ENCODE measurements at places on chromosomes 6 and 20.

DNA sequence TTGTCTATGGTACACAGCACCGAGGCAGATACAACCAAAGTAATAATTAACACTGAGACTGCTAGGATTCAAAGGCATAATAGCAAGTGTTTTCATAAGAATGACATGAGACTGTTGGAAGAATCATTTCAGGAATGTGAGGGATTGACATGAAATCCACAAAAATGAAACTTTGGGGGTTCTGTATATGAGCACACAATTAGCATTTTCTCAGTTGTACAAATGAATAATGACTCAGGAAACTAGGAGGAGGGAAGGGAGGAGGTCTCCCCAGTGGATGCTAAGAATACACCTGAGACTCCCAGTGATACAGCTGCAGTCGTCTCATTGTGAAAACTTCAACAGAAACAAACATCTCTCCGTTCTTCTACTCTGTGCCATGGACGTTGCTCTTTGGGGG, 428.4 kb upstream of the PLCB4 start:
- DNase-seq = no peak

- no peak for DNase-seq
These were observed 65.3 kb downstream of the AIG1 start for GRCh38 chr6:143125864-143126573.

GRCh38 chr6:112235956-112236355, 18.4 kb downstream of the LAMA4 start:
- DNase-seq = no peak

GRCh38 chr6:135230711-135231468, 49.8 kb downstream of the MYB start:
- DNase-seq = no peak

DNA sequence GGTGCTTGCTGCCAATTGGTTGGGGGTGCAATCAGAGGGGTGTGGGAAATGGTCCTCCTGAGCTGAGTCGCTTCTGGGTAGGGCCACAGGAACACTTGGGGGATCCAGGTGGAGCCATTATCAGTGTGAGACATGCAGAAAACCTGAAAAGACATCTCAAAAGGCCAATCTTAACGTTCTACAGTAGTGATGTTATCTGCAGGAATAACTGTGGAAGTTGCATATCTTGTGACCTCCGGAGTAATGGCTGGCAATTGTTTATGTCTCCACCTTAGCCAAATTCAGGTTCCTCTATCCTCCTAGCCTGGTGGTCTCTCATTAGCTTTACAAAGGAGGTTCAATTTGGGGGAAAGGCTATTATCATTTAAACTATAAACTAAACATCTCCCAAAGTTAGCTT, 114.8 kb upstream of the SNX9 start:
- no peak for DNase-seq

DNA sequence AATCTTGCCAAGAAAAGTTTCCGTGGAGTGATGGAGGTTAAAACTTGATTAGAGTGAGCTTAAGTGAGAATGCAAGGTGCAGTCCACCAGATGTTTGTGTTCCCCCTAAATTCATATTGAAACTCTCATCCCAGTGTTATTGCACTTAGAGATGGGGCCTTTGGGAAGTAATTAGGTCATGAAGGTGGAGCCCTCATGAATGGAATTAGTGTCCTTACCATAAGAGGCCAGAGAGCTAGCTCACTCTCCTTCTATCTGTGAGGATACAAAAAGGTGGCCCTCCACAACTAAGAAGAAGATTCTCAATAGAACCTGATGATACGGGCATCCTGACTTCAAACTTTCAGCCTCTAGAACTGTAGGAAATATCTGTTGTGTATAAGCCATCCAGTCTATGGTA, 258.6 kb downstream of the GRIK2 start:
- no peak for DNase-seq

DNA sequence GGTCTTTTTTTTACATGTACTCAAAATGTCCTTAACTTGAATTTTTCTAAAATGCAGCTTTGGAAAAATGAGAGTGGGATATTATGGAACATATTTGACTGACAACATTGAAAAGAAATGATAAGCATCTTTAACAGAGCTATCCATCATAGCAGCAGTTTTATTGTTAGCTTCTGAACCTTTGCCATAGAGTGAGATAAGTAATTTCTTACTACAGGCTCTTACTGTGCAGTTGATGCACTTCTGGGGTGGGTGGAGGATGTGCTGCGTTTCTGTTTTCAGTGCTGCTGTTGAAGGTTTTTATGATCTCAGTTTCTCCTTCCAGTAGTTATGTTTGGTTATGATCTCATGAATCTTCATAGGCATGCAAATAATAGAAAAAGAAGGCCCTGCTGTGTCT, 267.0 kb downstream of the TMEM242 start:
- DNase-seq = no peak

DNA sequence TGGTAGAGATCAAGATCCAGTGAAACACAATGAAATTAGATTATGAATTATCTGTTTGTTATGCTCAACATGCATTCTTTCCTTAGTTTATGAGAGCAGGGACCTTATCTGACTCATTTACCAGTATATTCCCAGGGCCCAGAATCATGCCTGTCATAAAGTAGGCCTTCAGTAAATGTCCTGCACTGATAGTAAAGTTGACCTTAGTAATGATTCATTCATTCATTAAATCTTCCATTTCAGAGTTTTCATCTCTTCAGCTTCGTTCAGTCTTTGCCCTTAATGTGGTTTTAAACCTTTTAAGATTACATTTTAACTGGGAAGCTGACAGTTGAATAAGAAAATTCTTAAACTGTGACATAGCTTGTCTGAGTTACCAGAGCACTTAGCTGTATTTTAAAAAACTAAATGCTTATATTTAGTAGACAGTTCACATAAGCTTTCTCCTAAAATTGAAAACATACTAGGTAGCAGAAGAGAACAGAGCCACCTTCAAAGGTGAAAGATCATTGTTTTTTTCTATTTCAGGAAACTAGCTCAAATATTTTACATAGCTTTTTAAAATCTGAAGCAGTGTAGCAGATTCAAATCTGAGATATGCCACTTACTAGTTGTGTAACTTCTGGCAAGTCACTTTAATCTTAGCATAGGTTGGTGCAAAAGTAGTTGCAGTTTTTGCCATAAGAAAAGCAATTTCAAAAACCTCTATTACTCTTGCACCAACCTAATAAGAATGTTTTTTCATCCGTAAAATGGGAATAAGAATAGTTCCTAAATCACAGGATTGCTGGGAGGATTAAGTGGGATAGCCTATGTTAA, 41.4 kb downstream of the MCM8 start:
- DNase-seq = no peak

GRCh38 chr6:150201285-150201684, 58.4 kb downstream of the PPP1R14C start:
- no peak for DNase-seq

GRCh38 chr20:48578397-48579098, 249.3 kb downstream of the PREX1 start:
- DNase-seq = no peak

- DNase-seq = no peak
These were observed 71.3 kb downstream of the MKKS start for GRCh38 chr20:10362674-10363073.

DNA sequence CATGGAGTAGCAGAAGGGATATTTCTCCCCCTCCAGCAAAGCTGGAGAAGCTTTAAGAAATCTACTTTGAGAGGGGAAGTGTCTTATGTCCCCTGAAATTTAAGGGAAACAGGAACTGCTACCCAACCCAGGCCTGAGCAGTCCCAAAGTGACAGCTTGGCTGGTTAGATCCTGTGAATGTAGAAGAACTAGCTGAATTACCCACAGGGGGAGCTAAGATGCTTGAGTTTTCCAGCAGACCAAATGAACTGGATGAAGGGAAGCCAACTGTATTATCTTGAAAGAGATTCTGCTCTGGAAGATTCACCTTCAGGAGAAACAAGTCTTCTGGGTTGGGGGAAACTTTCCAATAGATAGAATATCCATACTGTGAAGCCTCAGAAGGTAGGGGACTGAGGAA, 303.3 kb upstream of the MMS22L start:
- no peak for DNase-seq

DNA sequence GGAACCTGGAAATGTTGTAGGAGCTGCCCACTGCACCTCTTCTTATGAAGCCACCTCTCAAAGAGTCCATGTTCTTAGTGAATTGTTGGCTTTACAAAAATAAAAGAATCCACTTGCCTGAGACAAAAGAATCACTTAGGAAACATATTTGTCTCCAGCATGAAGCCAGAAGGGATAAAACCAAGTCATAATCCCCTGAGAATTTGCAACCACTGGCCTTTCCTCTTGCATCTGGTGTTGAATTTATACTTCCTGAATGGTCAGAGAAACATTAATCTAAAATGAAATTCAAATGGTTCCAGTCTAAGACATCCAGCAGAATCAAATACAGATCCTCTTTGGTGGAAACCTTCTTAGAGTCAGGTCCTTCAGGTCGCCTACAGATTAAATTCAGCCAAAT, 192.5 kb upstream of the ECI2 start:
- DNase-seq = no peak

DNA sequence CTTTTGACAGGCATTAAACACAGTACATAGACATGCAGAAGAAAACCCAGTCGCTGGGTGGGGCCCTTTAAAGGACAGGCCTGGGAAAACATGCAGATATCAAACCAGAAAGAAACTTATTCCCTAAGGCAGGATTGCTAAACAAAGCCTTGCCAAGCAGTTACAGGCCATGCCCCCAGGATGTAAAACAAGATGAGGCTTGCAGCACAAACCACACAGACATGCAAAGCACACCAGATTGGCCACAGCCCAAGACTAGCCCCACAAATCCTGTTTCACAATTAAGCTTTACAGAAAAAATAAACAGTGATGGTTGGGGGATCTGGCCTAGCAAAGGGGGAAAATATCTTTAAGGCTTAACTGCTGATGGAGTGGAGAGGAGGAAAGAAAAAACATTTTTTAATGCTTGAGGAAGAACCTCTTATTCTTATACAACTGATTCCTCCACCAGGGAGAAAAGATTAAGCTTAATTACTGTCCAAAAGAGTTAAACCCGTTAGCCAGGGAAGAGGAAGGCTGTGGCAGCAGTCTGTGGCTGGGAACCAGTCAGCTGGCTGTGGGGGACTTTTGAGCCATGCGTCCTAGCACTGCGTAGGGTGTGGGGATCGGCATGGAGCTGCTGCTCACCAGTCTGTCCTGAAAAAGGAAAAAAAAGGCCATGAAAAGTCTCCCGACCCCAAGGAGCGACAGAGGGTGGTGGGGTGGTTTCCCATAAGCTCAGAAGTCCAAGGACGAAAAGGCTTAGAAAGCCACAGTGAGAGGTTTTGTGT, 28.4 kb downstream of the COL19A1 start:
- no peak for DNase-seq

DNA sequence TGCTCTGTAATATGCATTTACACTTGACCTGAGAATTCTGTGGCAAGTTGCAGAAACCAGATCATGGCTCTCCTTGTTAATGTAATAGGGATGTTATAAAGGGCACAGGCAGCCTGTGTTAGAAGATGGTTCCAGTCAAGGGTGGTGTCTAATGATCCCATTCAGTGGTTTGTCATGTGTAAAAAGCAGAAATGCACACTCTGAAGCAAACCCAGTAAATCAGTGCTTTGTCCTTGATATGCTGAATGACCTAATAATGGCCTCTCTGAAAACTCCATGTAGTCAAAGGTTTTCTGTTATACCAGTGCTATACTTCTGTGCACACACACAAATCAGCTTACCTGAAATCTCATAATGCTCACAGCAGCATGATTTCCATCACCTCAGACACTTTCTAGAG, 66.2 kb downstream of the SOBP start:
- DNase-seq = no peak

GRCh38 chr20:23152308-23152892, 66.3 kb upstream of the CD93 start:
- DNase-seq = no peak

- DNase-seq = no peak
These were observed 401 bp upstream of the PHF3 start for GRCh38 chr6:63635215-63635587.

DNA sequence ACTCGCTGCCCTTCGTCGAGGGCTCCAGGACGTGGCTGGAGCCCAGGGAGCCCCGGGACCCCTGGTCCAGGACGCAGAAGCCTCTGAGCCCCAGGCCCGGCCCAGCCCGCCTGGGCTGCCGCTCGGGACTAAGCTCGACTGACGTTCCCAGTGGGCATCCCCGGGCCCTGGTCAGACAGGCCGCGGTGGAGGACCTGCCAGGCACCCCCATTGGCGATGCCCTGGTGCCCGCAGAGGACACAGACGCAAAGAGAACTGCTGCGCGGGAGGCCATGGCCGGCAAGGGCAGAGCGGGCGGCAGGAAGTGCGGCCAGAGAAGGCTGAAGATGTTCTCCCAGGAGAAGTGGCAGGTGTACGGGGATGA, 28.9 kb downstream of the ZNF831 start:
- no peak for DNase-seq

GRCh38 chr6:49565855-49566254, 15.4 kb downstream of the C6orf141 start:
- no peak for DNase-seq

DNA sequence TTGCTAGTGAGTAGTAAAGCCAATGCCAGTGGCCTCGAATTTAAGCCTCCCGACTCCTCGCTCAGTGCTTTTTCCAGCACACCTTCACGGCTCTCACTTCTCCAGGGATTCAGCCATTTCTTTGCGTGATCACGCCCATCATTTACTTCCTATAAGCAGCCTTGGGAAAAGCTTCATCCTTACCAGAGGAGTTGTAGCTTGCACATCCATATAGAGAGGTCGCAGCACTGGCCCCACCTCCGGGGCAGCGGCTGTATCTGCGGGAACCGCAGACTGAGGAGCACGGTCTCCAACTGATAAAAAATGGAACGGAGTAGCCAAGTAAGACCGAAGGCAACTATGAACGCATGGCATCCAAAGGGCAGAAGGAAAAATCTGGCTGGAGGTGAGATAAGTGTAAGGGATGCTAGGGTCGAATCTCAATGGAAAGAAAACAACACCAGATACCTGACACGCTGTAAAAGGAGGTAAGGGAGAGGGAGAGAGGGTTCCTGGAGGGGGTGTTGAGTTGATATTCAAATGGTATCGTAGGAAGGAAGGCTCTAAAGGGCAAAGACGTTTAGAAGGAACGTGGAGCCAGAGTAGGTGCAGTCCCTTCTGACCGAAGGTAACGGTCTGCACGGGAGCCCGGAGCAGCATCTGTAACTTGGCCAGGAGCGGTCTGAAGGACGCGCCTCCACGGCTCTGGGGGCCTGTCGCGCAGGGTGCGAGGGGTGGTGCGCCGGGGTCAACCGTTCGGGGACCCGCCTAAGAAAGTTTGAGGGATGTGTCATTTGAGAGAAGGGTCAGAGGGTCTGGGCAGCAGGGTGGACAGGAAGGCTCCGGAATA, 640 bp downstream of the NFS1 start:
- no peak for DNase-seq

- DNase-seq = no peak
These were observed 80.5 kb downstream of the SMLR1 start for GRCh38 chr6:130907687-130908086.

DNA sequence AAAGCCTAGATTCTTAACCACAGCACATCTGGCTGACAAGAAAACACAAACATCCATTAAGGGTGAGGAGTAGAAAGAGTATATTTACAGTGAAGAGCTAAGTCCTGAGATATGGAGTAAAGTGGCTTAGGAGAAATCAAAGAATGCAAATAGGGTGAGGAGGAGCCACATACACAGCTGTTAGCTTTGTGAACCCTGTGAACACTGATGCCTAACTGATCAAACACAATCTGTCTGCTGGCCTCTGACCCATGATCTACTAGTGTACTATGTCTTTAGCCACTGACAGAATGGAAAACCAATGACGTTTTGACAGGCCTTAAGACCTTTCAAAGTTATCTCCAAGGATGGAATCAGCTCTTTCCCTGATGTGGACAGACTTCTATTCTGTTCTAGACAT, 75.2 kb downstream of the ZHX3 start:
- no peak for DNase-seq

GRCh38 chr6:140500849-140501248, 1126.4 kb upstream of the CITED2 start:
- no peak for DNase-seq

Measured in stimulated activated CD4-positive, alpha-beta T cell treated with anti-CD3 and anti-CD28 coated beads, Interleukin-2, amount 100 ng/mL, for 4 hours (primary cell).